ENCODE measurements at places on chromosomes 12 and 14.

- no peak for DNase-seq
Observed at GRCh38 chr14:33414041-33414440, 475.4 kb downstream of the NPAS3 start.

- no peak for DNase-seq
Observed at GRCh38 chr14:91145391-91146160, 31.7 kb downstream of the DGLUCY start.

DNA sequence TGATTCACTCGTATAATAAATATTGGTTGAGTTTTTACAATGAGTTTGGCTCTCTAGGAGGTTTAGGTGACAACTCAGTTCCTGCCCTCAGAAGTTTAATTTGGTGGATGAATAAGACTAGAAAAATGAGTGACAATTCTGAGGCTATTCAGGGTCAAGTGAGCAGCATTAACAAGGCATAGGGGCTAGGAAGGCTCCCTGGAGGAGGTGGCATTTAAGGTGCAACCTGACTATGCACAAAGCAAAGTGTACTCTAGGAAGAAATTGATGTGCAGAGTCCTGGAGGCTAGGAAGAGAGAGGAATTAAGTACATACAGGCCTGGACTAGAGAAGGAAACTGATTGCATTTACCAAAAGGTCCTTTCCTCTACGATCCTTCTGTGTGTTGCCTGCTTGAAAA is 440.3 kb downstream of the MED13L start:
- no peak for DNase-seq

GRCh38 chr12:100857971-100858370 is 63.4 kb downstream of the ANO4 start:
- DNase-seq = no peak

DNA sequence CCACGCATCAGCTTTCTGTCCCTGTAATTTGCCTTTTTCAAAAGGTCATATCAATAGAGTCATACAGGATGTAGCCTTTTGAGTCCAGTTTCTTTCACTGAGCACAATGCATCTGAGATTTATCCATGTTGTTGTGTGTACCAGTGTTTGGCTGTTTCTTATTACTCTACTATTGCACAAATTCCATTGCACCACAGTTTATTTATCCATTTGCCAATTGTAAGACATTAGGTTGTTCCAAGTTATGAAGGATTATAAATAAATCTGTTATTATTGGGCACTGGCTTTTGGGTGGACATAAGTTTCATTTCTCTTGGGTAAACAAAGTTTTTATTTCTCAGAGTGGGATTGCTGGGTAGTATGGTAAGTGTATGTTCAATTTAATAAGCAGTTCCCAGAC is 68.3 kb upstream of the TBPL2 start:
- no peak for DNase-seq

DNA sequence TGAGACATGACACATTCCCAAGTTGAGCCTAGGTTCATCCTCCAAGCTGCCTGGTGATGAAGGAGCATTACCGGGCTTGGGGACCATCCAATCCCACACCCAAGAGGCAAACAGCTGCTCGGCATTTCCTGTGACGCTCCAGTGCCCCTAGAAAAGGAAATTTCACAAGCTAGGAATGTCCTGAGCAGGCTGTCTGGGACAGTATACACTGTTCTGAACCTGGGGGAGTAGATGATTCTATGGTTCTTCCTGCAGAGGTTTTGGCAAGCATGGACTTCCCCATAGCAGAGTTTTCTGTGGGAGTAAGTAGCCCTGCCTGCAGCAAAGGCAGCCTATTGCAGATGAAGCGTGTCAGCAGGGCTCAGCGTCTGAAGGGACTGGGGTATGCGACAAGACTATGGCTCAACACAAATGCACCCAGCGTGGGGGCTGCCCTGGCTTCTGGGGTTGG is 47.4 kb upstream of the SRSF5 start:
- DNase-seq = no peak

DNA sequence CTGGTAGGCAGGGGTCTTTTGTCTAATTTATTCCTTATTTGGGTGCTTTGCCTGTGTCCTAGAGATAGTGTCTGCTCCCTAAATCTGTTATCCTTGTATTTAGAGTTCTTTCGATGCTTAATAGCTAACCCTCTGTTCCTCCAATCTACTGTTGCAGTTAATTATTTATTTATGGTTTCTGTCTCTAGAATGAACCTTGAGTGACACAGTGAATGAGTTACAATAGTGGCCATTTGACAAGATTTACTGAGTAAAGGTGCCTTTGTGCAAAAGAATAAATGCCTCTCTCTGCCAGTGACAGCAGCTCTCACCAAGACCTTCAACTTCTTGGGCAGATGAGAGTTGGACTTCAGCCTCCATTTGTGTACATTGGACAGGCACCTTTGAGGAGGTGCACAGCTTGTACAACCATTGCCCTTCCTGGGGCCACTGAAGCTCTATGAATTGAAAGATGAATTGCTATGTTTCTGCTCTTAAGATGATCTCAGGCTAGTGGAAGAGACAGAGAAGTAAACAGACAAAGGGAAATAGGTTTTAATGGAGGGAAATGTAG is 165.9 kb downstream of the DERA start:
- DNase-seq = no peak

DNA sequence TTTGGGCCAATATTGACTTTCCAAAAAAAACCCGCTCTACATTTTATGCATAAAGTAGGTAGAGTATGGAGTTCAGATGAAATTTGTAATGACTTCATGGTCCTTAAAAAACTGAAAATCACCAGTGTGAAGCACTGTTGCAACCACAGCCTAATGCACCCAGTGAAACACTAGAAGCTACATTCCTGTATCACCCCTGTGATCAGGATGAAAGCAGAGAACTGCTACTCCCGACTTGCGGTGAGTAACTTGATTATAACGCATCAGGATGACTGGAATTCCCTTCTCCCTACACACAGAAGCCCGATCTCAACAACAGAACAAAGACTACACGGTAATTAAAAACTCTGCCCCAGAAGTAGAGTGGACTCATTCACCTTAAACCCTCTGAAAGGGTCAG is 33.8 kb downstream of the SPTB start:
- DNase-seq = no peak

DNA sequence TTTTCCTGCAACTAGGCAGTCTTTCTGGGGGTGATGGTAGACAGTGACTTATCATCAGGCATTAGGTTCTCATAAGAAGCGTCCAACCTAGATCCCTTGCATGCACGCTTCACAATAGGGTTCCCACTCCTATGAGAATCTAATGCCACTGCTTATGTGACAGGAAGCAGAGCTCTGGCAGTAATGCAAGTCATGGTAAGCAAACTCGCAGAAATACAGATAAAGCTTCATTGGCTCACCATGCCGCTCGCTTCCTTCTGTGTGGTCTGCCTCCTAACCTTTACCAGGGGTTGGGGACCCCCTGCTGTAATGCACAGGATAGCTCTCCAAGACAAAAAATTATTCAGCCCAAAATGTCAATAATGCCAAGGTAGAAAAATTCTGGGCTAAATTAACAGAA is 864.2 kb downstream of the TRHDE start:
- no peak for DNase-seq

GRCh38 chr14:75697386-75697785 is 36.3 kb downstream of the TTLL5 start:
- DNase-seq = no peak

GRCh38 chr12:107330831-107331431 is 237.6 kb upstream of the CRY1 start:
- no peak for DNase-seq

- DNase-seq = no peak
Observed at GRCh38 chr12:43428088-43428600, 123.9 kb downstream of the ADAMTS20 start.

DNA sequence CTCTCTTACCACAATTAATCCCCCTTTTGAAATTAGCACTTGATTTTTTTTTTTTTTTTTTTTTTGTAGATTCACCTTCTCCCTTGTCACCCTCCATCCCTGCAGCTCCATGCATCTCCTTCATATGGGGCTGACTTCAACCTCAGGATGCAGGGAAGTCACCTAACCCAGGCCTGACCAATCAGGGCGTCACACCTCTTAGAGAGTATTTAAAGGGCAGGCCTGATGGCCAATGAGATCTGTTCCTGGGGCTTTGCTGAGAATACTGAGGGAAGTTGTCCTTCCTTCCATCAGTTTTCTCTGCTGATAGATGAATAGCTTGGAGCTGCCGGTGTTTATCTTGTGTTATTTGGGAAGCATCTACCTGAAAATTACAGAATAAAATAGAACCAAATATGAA is 1104.7 kb upstream of the TMEM132C start:
- no peak for DNase-seq

- no peak for DNase-seq
Observed at GRCh38 chr12:126726481-126727217, 1540.3 kb upstream of the TMEM132C start.

DNA sequence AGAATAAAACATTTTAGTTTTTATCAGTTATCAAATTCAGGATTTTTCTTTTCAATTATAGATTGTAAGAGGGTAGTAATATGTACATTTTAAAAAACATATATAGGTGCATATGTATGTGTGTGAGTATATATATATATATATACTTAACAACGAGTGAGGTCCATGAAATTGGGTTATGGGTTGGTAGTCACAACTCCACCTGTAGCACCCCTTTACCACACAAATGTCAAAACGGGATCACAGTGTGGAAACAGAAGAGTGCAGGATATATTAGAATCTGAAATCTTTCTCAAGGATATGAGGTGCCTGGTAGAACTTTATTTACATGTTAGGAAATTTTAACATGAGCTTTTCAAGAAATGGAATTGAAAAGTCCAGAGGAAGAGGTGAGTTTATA is 31.3 kb downstream of the MIA2 start:
- DNase-seq = no peak

- no peak for DNase-seq
Observed at GRCh38 chr12:53978477-53979356, 4.0 kb upstream of the HOTAIR start.

DNA sequence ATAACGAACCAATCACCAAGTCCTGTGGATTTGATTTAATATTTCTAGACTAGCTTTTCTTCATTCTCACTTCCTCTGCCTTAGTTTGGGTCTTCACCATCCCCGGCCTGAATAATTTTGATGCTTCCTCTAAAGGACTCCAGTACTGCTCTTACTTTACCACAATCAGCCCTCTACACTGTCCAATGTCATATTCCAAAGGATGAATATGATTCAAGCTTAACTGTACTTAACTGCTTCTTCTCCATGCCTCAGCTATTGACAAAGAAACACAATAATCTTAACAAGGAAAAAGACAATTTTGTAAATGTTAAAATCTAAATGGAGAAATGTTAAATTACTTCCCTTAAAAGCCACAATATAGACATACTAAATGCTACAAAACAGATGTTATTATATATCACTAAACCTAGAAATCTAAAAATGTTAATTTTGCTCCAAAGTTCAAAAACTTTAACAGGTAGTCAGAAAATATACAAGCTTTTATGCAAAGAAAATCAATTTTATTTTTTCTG is 70.2 kb downstream of the STXBP6 start:
- no peak for DNase-seq

DNA sequence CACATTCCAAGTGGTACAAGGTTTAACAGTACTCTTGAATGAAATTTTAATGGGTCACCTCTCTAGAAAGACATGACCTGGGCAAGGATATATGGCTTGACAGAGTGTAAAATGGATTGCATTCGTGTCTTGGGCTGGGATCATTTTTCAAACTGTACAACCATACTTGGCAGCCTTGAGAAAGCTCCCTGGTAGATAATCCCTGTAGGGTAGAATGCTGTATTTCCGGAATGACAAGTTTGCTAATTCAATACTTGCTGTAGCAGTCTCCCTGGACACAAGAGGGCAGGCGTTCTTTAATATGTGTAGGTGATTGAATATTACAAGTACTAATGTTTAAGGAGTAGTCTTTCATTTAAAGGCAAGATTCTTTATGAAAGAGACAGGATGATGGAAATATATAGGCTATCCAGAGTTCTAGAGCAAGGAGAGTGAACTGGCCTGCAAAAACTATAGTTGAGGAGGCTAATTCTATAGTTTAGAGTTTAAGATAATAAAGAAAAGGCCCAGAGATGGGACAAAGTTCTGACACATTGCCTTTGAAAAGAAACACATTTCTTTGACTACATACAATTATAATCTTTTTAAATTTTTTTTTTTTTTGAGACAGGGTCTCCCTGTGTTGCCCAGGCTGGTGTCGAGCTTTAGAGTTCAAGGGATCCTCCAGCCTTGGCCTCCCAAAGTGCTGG is 53.4 kb downstream of the PLBD1 start:
- no peak for DNase-seq

DNA sequence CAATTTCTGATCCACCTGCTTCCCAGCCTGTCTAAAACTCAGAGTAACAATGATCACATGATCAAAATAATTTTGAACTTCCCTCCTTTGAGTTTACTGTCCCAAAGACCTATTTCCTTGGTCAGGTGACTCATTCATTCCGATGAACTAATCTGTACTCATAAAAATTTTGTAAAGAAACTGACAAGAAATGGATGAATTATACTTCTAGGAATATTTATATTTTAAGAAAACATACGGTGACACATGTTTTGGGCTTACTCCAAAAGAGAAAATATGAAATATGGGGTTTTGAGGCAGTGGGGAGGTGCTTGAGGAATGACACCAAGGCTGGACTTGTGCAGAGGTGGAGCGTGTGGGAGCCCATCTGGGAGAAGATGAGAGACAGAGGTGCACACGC is 42.0 kb downstream of the GUCY2C start:
- no peak for DNase-seq

- DNase-seq = no peak
Observed at GRCh38 chr12:52971679-52972329, 22.9 kb downstream of the KRT18 start.

GRCh38 chr12:89762498-89763170 is 54.0 kb upstream of the ATP2B1 start:
- DNase-seq = no peak
